ENCODE measurements at places on chromosomes 11 and 22. TPM values are rescaled to one million over a fixed set of nuclear protein-coding genes. Genes with fewer than 3 reads are reported as not detected.

DNA sequence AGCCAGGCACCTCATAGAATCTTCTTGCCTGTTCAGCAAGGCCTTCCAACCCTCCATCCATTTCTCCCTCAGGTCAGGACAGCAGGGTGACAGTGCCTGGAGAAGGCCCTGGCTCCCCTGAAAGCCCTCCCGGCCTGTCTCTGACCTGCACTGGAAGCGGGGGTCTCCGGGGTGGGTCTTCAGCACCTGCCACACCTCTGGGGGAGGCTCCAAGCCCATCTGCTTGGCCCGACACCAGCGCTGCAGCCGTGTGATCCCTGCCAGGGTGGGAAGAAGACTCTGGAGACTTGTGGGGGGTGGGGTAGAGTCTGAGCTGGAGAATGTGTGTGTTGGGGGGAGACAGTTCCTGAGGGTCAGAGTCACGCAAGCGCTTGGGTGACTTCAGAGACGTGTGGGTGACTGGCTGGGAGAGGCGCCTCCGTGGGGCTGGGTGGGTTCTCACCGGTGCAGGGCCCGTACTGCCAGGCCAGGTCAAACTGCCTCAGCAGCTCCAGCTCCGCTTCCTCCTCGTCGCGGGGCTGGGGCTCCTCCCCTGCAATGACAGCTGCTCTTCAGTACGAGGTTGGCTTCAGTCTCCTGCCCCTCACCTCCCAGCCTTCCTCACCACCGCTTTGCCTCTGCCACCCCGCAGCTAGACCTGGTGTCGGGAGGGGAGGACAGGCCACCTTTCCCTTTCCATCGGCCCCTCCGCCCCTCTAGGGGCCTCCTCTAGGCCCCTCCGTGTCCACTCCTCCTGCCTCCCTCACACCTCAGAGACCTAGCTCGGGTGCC lies 615 bp downstream of the POLD4 start:
- H3K27me3 ChIP-seq: no peaks in the 10 kb centered on the region
- DNase-seq: no peak
- H3K36me3 ChIP-seq: no peaks in the 10 kb centered on the region
- H3K4me1 ChIP-seq: peaks cover 66% of the 10 kb centered on the region

- no peak for DNase-seq
- no peak overlapping the region for H3K4me3 ChIP-seq
Observed at GRCh38 chr11:100105255-100105981, 581.7 kb upstream of the ARHGAP42 start.

- no peak overlapping the region for H3K4me3 ChIP-seq
- H3K27me3 ChIP-seq: peaks cover 10% of the 10 kb centered on the region
- H3K27ac ChIP-seq: no peak overlapping the region
- H3K4me1 ChIP-seq: no peaks in the 10 kb centered on the region
- no peak for DNase-seq
Observed at GRCh38 chr11:3207526-3208189, 11.0 kb downstream of the MRGPRG start.

DNA sequence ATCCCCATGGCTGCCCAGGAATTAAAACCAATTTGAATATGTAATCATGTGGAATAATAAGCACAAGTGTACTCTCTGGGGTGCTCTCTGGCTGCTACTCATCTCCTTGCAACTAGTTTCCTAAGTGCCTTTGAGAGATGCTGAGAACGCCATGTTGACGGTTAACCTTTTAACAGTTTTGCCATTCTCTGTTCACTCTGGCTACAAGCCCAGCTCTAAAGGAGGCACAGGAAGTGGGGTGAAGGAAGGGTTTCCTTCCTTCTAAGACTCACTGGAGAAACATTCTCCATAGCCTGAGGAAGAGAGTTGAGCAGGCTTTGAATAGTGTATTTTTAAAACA lies 122.0 kb upstream of the ZC3H12C start:
- H3K4me1 ChIP-seq: peaks cover 18% of the 10 kb centered on the region
- H3K36me3 ChIP-seq: no peaks in the 10 kb centered on the region
- H3K27ac ChIP-seq: no peak overlapping the region
- H3K4me3 ChIP-seq: peak overlapping the region; percentile 8

DNA sequence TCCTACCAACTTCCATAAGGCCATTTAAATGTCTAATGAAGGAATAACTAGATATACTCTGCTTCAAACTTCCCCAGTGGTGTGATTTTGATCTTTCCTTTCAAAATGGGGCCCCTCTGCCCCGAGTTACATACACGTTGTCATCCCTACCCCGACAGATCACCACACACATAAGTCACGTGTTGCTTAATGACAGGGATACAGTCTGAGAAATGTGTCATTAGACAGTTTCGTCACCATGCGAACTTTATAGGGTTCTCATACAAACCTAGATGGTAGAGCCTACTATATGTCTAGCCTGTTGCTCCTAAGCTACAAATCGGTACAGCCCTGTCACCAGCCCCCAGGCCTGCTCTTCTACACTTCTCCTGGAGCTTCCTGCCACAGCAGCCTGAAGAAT lies 49.8 kb upstream of the SCUBE2 start:
- no peaks in the 10 kb centered on the region for H3K27me3 ChIP-seq
- H3K4me1 ChIP-seq: peaks cover 23% of the 10 kb centered on the region
- DNase-seq: no peak

GRCh38 chr22:49633010-49633324 lies 194.7 kb downstream of the BRD1 start:
- no peaks in the 10 kb centered on the region for H3K27me3 ChIP-seq
- H3K36me3 ChIP-seq: no peaks in the 10 kb centered on the region
- no peaks in the 10 kb centered on the region for H3K4me1 ChIP-seq
- H3K4me3 ChIP-seq: no peak overlapping the region

DNA sequence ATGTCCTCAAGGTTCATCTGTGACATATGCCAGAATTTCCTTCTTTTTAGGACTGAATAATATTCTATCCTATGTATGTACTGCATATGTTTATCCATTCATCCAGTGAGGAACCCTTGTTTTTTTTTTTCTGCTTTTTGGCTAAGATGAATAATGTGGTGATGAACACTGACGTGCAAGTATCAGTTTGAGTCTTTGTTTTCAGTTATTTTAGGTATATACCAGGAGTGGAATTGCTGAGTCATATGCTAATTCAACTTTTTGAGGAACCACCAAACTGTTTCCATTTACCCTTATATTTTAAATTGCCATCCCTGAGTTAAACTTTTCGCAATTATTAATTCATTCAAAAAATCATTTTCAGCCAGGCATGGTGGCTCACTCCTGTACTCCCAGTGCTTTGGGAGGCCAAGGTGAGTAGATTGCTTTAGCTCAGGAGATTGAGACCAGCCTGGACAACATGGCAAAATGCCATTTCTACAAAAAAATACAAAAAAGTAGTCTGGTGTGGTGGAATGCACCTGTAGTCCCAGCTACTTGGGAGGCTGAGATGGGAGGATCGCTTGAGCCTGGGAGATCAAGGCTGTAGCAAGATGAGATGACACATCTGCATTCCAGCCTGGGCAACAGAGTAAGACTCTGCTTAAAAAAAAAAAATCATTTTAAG lies 64.2 kb downstream of the MICAL2 start:
- peak overlapping the region; percentile 99 for H3K27ac ChIP-seq
- peaks cover 60% of the 10 kb centered on the region for H3K4me1 ChIP-seq
- peak; percentile 70 for DNase-seq
- H3K27me3 ChIP-seq: no peaks in the 10 kb centered on the region
- H3K36me3 ChIP-seq: peaks cover 41% of the 10 kb centered on the region

DNA sequence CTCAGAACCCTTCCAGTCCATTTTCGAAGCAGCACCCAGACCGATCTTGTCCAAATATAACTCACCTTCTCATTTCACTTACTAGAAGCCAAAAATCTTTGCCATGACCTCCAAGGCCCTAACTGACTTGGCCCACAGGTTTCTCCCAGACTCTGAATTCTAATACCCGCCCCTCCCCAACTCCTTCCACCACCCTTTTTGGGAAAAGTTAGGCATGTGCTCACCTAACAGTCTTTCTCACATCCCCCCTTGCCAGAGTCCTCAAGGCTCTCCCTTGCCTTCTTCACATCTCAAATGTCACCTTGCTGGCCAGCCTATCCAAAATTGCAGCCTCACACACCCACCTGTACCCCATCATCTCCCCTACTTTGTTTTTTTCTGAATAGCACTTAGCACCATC lies 369.3 kb downstream of the NXPE2 start:
- no peaks in the 10 kb centered on the region for H3K27me3 ChIP-seq
- H3K36me3 ChIP-seq: no peaks in the 10 kb centered on the region
- H3K4me1 ChIP-seq: no peaks in the 10 kb centered on the region
- no peak for DNase-seq

PARVG gene
- not detected for total RNA-seq

MYEOV gene
- total RNA-seq: not detected

ARL2 gene
- total RNA-seq: 41.7 TPM

All from astrocyte (in vitro differentiated cells and primary cell).